ENCODE measurements at places on chromosomes 11 and 22. TPM values are rescaled to one million over a fixed set of nuclear protein-coding genes. Genes with fewer than 3 reads are reported as not detected.

The OR52N4 gene
- total RNA-seq, result 0.45 TPM

The GRAP2 gene
- 13.2 TPM for total RNA-seq

The VPREB1 gene
- total RNA-seq, result not detected

The ENTHD1 gene
- not detected for total RNA-seq

The FGF3 gene
- not detected for total RNA-seq

The HPX gene
- total RNA-seq, result 0.92 TPM
